ENCODE measurements at places on chromosomes 1 and 21. TPM values are rescaled to one million over a fixed set of nuclear protein-coding genes. Genes with fewer than 3 reads are reported as not detected.

DNA sequence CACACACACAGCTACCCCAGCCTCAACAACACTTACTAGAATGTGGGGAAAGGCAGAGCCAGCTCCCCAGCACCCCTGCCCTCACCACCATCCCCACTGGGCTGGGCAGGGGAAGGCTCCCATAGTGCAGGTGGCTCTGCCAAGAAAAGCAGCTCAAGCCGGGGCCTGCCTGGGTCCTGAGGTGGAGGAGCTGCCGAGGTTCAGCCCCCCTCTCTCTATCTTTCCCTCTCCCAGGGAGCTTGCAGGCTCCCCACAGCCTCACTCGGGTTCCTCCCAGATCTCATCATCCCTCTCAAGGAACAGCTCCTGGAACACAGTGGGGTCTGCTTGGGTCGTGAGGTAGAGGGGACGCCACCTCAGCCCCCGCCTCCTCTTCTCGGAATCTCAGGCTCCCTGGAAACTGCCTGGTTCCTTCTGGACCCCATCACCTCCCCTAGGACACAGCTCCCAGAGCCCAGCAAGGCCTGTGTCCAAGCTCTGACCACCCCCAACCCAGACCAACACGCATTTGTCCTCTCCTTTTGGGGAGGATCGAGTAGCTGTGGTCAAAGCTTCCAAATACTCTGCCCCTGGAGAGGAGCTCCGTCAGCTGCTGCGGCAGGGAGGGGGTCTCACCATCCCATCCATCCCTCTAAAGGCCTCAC is 704 bp downstream of the S100A16 start:
- peak overlapping the region; percentile 43 for H3K4me3 ChIP-seq
- no peaks in the 10 kb centered on the region for H3K36me3 ChIP-seq
- H3K4me1 ChIP-seq: peaks cover 74% of the 10 kb centered on the region
- DNase-seq: no peak
- peak overlapping the region; percentile 99 for H3K27ac ChIP-seq

DNA sequence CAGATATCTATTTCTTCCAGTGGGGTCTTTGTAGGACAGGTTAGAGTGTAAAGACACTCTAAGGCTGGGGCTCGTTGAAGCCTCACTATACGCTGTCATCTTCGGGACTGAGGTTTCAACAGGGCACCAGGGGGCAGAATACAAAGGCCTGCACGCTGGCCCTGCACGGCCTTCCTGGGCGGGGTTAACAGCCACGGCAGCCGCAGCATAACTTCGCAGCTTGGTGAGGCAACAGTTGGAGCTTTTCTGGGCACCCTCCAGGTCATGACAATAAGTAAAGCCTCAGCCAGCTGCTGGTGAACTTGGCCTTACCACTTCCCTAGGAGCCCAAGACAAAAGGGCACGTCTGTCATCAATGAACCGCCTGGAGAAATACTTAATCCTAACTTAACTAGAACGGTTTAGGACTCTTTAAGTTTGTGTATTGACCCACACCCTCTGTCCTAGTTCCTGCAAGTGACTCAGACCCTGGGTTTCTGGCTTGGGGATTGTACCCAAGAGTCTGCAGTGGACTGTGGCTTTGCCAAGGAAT is 2.3 kb upstream of the RUNX1 start:
- H3K27me3 ChIP-seq: no peaks in the 10 kb centered on the region
- peaks cover 39% of the 10 kb centered on the region for H3K4me1 ChIP-seq
- peak overlapping the region; percentile 75 for H3K27ac ChIP-seq
- DNase-seq: peak; percentile 96
- H3K36me3 ChIP-seq: no peaks in the 10 kb centered on the region
- H3K4me3 ChIP-seq: no peak overlapping the region

GRCh38 chr1:64933296-64934070 is 32.9 kb downstream of the JAK1 start:
- H3K27ac ChIP-seq: peak overlapping the region; percentile 81
- H3K4me1 ChIP-seq: peaks cover 39% of the 10 kb centered on the region
- DNase-seq: peak; percentile 57

DNA sequence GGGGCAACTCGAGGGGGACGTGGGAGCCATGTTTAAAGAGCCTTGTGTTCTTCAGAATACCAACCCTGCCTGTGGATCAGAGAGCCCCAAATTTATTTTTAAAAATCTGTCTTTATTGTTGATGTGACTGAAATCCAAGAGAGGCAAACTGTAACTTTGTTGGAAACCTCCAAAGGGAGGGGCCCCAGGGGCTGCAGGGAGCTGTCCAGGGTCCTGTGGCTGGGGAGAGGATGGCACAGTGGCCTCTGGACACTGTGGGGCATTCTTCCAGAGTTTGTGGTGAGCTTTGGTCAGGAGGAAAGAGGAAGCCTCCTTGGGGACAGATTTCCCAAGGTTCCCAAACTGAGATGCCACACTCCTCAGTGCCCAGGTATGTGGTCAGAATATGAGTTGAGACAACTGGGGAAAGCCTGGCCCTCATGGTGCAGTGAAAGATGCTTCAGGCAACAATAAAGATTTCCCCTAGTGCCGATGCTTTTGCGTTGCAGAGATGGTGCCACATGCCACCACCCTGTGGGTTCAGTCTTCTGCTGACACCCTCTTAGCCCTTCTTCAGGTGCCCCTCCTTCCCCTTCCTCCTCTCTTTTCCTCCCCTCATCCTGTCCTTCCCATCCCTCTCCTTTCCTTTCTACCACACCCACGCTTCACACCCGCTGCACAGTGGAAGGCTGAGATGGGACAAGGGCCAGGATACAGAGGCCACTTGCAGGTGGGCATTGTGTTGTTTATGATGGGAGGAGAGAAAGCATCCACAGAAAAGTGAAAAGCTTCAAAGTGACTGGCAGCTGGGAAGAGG is 122.1 kb downstream of the UCK2 start:
- H3K27me3 ChIP-seq: no peaks in the 10 kb centered on the region
- no peak for DNase-seq
- no peaks in the 10 kb centered on the region for H3K36me3 ChIP-seq
- H3K27ac ChIP-seq: no peak overlapping the region
- no peak overlapping the region for H3K4me3 ChIP-seq

DNA sequence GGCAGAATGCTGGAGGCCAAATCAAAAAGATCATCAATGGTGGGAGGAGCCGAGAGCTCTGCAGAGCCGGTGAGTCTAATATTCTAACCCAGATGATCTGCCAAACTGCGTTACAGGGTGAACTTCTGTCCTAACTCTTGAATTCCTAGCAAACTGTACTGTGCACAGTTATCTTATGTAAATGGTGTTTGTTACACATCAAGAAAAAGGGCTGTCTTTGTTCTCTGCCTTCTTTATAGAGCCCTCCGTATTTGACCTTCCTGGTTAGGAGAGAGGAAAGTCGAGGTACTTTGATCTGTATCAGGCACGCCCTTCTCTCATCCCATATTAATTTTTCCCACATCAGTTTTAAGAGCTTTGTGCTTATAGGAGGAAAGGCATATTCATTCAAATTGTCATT is 37.6 kb downstream of the MT1HL1 start:
- no peaks in the 10 kb centered on the region for H3K36me3 ChIP-seq
- H3K27ac ChIP-seq: no peak overlapping the region
- H3K27me3 ChIP-seq: no peaks in the 10 kb centered on the region
- no peaks in the 10 kb centered on the region for H3K4me1 ChIP-seq
- H3K4me3 ChIP-seq: no peak overlapping the region
- no peak for DNase-seq

GRCh38 chr1:26290882-26291261 is 11.0 kb downstream of the SH3BGRL3 start:
- H3K27ac ChIP-seq: peak overlapping the region; percentile 78
- no peaks in the 10 kb centered on the region for H3K27me3 ChIP-seq
- DNase-seq: no peak
- no peaks in the 10 kb centered on the region for H3K36me3 ChIP-seq

GRCh38 chr1:25238046-25238445 is 5.7 kb upstream of the SYF2 start:
- DNase-seq: no peak
- H3K27ac ChIP-seq: no peak overlapping the region
- H3K4me1 ChIP-seq: peaks cover 84% of the 10 kb centered on the region
- no peak overlapping the region for H3K4me3 ChIP-seq
- H3K27me3 ChIP-seq: no peaks in the 10 kb centered on the region

DNA sequence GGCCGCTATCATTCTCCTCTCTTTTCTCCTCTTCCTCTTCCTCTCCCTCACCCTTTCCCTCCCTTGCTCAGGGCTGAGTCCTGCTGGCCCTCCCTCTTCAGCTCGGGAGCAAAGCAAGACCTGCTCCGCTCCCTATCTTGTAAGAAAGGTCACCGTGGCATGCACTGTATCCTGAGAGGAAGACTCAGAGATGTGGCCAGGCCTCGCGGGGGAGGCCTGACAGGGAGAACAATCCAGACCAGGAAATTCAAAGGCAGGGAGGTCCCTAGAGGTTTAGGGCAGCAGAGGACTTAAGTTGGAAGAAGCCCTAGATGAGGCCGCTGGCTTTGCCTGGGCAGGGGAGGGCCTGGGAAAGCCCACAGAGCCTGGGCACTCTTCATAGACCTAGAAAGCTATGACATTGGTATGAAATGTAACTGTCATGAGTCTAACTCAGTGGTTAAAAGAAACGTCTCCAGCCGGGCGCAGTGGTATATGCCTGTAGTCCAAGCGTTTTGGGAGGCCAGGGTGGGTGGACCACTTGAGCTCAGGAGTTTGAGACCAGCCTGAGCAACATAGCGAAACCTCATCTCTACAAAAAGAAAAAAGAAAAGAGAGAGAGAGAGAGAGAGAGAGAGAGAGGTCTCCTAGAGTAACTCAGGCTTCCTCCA is 14.6 kb upstream of the PTAFR start:
- no peak overlapping the region for H3K4me3 ChIP-seq
- H3K27ac ChIP-seq: peak overlapping the region; percentile 24
- H3K36me3 ChIP-seq: no peaks in the 10 kb centered on the region

- H3K4me3 ChIP-seq: no peak overlapping the region
- no peaks in the 10 kb centered on the region for H3K27me3 ChIP-seq
- no peaks in the 10 kb centered on the region for H3K4me1 ChIP-seq
- no peak overlapping the region for H3K27ac ChIP-seq
- no peaks in the 10 kb centered on the region for H3K36me3 ChIP-seq
Observed at GRCh38 chr21:35637431-35637830, 422.9 kb downstream of the SETD4 start.

DNA sequence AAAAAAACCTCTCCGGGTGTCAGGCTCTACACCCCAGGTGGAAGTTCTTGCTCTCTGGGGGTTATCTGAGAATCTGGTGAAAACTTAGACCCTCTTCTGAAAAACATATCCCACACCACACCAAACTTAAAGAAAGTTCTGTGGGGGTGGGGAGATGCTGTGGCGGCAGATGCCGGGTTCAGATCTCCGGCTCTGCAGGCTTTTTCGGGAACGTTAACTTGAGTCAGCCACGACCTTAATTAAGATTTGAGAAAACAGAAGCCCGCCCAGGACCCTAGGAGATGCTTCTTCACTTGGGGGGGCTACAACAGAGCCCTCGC is 2.3 kb downstream of the RCC2 start:
- peaks cover 17% of the 10 kb centered on the region for H3K36me3 ChIP-seq
- peak overlapping the region; percentile 23 for H3K27ac ChIP-seq
- H3K4me3 ChIP-seq: peak overlapping the region; percentile 98
- no peaks in the 10 kb centered on the region for H3K27me3 ChIP-seq

- no peaks in the 10 kb centered on the region for H3K36me3 ChIP-seq
- H3K27me3 ChIP-seq: no peaks in the 10 kb centered on the region
- DNase-seq: no peak
- H3K4me1 ChIP-seq: no peaks in the 10 kb centered on the region
Observed at GRCh38 chr1:243708210-243708609, 141.8 kb downstream of the AKT3 start.

DNA sequence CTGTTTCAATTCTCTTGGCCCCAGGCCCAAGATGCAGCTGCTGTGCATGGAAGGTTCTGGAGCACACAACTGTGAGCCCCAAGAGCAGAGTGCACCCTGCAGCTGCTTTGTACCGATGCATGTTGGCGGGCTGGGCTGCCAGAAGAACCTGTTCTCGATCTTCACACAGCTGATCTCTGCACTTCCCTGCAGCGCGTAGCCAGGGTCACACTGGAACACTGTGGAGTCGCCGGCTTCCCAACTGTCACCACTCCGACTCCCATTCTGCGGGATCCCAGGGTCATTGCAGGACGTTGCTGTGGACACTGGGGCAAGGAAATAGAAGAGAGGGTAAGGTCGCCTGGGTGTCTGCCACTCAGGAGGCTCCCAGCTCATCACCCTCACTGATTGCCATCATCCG is 185.4 kb downstream of the ZSCAN20 start:
- H3K4me1 ChIP-seq: no peaks in the 10 kb centered on the region
- no peaks in the 10 kb centered on the region for H3K27me3 ChIP-seq
- H3K36me3 ChIP-seq: no peaks in the 10 kb centered on the region
- H3K4me3 ChIP-seq: no peak overlapping the region
- no peak overlapping the region for H3K27ac ChIP-seq

GRCh38 chr1:7108251-7108650 is 323.0 kb downstream of the CAMTA1 start:
- H3K4me3 ChIP-seq: no peak overlapping the region
- H3K4me1 ChIP-seq: no peaks in the 10 kb centered on the region
- no peak overlapping the region for H3K27ac ChIP-seq

- H3K36me3 ChIP-seq: no peaks in the 10 kb centered on the region
- H3K4me1 ChIP-seq: no peaks in the 10 kb centered on the region
- no peaks in the 10 kb centered on the region for H3K27me3 ChIP-seq
Observed at GRCh38 chr1:59846895-59847282, 32.1 kb downstream of the HOOK1 start.

- peaks cover 25% of the 10 kb centered on the region for H3K4me1 ChIP-seq
- no peaks in the 10 kb centered on the region for H3K27me3 ChIP-seq
- no peak for DNase-seq
- H3K27ac ChIP-seq: no peak overlapping the region
- H3K4me3 ChIP-seq: no peak overlapping the region
Observed at GRCh38 chr21:45071078-45071873, 3.1 kb upstream of the ADARB1 start.

DNA sequence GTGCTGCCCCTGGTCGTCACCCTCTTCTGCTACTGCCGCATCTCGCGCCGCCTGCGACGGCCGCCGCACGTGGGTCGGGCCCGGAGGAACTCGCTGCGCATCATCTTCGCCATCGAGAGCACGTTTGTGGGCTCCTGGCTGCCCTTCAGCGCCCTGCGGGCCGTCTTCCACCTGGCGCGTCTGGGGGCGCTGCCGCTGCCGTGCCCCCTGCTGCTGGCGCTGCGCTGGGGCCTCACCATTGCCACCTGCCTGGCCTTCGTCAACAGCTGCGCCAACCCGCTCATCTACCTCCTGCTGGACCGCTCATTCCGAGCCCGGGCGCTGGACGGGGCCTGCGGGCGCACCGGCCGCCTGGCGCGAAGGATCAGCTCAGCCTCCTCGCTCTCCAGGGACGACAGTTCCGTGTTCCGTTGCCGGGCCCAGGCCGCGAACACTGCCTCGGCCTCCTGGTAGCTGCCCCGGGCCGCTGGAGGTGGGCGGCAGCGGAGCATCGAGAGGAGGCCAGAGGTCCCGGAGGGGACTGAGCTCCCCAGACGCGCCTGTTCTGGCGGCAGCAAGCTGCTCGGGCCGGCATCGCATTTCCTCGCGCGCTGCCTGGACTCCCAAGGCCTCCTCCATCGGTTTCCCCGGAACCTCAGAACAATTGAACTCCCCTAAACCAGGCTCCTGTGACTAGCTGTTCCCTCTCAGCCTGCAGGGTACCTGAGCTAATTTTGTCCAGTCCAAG is 1.1 kb downstream of the GPR25 start:
- no peak overlapping the region for H3K27ac ChIP-seq
- peak overlapping the region; percentile 40 for H3K4me3 ChIP-seq
- H3K4me1 ChIP-seq: peaks cover 12% of the 10 kb centered on the region

Gene PFKL
- 108 TPM for total RNA-seq

Gene GBP2
- 57.9 TPM for total RNA-seq

Gene KRTAP21-2
- not detected for total RNA-seq

Gene KDF1
- 12.0 TPM for total RNA-seq

Gene MFAP2
- 2.1 TPM for total RNA-seq

Gene PGLYRP4
- not detected for total RNA-seq

Gene TNFRSF25
- 21.8 TPM for total RNA-seq

Gene NES
- 25.9 TPM for total RNA-seq

Gene GSTM5
- total RNA-seq: 12.9 TPM

Gene SNX7
- total RNA-seq: 50.8 TPM

Data from upper lobe of left lung (tissue), 6 donors.